Mesenteric fat pad (tissue), 1 donor: ENCODE measurements at places on chromosomes 2 and 18. TPM values are rescaled to one million over a fixed set of nuclear protein-coding genes. Genes with fewer than 3 reads are reported as not detected.

GRCh38 chr18:79664525-79665125 is 15.0 kb upstream of the CTDP1 start:
- DNase-seq, result no peak

DNA sequence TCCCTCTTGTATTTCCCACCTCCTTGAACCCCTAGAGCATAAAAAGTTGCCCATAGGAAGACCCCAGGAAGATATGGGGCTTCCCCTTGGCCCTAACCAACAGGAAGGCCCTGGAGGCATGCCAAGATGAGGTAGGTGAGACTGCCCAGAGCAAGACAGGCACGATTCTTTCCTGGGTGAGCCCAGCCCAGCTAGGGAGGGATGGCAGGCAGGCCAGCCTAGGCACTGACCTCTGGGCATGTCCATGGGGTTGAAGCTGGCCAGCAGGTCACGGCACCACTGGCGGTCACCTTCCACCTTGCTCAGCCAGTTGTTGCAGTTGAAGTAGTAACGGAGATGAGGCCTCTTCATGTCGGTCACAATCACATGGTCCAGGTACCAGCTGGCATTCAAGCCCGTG is 17.6 kb downstream of the LOXHD1 start:
- DNase-seq, result peak; percentile 69

DNA sequence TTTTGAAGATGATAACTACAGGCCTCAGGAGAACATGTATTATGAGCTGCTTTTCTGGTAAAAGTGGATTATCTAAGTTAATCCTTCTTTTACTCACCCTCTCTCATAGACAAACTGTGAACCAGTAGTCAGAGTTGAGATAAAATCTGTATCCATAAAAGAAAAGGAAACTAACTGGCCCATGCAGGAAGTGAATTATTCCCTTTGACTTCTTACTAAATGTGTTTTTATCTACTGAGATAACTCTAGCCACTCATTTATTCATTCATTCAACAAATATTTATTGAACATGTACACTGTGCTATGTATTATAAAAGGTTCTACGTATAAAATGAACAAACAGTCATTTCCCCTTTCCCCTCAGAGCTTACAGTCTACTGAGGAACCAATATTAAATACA is 10.0 kb downstream of the WDR35 start:
- DNase-seq, result no peak

DNA sequence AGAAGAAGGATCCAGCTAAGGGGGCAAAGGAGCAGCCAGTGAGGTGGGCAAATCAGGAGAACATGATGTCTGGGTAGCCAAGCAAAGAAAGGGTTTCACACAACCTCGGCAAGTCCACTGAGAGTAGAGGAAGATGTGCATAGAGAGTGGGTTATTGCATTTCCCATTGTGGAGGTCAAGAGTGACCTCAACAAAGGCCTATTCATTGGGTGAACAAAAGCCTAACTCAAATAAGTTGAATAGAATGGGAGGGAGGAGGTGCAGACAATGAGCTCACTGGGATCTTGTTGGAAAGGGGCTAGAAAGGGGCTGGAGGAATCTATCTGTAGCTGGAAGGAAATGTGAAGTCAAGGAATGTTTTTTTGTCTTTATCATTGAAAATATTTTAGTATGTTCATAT is 14.0 kb upstream of the PDCL3 start:
- DNase-seq, result no peak

GRCh38 chr2:10022041-10022421 is 21.3 kb upstream of the KLF11 start:
- DNase-seq, result no peak

DNA sequence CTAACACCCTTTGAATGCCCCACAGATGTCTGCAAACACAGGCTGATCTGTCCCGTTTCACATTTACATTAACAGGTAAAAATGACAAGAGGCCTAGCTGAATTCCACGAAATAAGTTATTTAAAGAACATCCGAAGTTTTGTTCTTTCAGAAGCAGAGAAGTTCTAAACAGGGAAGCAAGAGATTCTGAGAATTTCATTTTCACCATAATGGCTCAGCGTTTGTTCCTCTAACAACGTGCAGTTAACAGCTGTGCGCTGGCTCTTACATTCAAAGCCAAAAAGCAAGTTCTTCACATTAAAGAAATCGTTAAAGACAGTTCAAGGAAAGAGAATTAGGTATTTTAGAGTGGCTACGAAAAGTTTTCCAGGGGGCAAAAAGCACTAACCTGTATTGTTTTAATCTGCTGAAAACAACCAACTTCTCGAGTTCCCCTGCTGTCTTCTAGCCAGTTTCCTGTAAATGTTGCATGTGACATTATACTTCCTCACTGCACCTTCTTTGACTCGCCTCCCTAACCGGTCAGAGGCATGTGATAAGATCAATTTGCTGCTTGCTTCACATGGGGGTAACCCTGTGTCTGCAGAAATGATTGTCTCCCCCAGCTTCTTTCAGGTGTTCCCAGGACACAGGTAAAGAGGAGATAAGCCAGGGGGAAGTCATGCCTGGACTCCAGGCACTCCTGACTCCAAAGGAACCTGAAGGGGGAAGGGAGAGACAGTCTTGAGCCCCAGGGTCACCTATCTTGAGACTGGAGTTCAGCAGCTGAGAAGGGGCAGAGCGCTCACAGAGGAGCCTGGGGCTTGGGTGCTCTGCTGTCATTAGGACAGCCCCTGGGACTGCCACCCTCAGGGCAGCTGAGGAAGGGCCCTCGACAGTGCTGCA is 36.8 kb upstream of the WIPF1 start:
- DNase-seq, result no peak

DNA sequence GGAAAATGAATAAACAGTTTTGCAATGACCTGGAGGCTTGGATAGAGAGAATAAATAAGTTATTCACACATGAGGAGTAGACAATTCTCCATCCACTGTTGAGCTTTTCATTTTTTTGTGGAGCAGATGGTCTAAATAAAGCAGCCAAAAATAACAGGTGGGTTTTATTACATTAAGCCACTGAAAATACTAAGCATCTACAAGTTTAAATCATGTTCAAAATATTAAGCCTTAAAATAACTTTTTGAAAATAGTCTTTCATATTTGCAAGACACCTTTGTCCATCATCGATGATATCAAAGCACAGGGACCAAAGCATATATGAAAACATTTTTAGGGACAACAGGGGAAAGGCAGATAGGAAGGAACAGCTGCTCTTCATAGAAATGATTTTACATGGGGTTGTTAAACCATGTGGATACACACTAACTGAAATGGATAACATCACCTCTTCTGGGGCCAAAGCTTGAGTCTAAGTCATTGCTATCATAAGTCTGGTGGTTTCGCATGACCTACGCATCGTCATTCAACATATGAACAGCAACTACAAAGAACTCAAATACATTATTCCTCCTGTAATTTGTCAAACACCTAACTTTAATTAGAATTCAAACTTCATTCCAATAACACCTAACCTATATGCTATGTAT is 197.6 kb upstream of the CHST9 start:
- DNase-seq, result no peak

GRCh38 chr18:63552581-63552980 is 10.4 kb downstream of the SERPINB12 start:
- no peak for DNase-seq

DNA sequence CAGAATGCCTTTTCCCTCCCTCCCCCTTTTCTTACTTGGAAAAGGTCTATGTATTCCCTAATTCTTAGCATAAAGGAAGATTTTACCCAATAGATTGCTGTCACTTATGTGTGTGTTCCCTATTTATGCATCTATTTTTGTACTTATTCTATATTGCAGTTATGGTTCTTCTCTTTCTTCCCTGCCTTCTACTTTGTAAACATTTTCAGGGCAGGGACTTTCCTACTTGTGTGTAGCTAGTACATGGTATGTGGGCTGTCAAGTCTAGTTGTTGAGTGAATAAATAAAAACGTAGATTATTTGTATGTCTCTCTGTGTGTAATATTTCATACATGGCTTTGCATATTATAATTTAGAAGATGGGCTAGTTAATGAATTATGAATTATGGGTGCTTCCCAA is 45.3 kb downstream of the PSMD14 start:
- DNase-seq, result no peak

DNA sequence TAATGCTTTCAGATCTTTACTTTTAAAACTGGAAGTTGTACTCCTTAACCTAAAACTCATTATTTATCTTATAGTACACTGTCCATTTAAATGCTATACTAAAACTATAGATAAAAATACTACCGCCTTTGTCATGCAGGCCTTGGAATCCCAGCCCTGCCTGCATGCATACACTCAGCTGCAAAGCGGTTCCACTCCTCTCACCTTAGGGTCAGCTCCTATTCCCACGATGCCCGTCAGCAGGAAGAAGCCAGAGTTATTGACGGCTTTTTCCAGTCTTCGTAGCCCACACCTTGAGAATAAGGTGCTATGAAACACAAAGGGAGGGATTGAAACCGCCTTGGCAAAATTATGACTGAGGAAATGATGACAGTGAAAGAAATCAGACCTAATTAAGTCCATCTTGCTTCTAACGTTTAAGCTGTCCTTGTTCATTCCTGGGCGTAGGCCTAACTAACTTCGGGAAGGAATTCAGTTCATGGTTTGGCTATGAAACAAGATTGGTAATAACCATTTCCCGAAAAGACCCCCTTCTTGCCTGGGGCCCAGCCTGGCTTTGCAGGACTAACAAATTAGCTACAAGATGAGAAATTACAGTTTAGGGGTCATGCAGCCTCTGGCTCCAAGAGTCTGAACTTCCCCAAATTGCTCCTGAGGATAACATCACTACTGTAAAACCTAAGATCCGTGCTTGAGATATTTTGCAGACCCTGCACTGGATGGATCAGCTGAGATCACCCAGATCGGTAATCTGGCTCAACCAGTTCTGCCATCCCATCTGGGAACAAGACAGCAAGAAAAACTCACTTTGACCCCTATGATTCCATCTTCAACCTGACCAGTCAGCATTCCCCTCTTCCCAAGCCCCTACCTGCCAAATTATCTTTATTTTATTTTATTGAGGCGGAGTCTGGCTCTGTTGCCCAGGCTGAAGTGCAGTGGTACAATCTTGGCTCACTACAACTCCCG is 17.1 kb downstream of the EPB41L5 start:
- DNase-seq, result no peak

RIT2 gene
- total RNA-seq, result not detected

GRCh38 chr2:64220265-64220664 is 76.0 kb upstream of the PELI1 start:
- DNase-seq, result no peak

MTCL1 gene
- 2.3 TPM for total RNA-seq

DNA sequence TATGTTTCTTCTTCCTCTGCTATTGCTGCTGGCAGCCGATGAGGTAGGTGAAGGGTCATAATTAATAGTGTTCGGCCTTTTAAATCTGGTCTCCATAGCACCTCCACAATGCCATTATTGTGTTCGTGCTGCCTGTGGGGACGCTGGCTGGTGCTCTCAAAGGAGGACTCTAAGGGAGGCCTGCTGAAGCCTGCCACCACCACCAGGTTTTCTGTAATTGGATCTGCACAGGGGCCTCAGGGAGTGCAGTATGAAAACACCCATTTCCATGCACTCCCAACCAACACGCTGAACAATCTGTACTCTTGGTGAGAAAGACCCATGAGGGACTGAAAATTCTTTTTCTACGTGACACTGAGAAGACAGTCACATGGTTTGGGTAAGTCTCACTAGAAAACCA is 17.6 kb upstream of the CLIP4 start:
- DNase-seq, result no peak

- DNase-seq, result no peak
These were observed 106.2 kb downstream of the CPS1 start for GRCh38 chr2:210662560-210662959.

DNA sequence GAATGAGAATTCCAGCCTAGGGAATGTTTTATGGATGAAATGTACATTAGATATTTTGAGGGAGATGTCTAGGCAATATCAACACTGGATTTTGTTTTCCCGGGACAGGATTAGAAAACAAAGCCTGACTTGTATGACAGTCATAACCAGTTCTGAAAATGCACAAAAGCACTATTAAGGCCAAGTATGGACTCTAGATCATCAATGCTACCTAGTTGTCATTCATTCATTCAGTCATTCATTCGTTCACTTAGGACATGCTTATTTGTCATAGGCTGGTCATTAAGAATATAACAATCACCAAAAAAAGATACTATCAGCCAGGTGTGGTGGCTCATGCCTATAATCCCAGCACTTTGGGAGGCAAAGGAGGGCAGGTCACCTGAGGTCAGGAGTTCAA is 511.2 kb downstream of the CMPK2 start:
- no peak for DNase-seq

DNA sequence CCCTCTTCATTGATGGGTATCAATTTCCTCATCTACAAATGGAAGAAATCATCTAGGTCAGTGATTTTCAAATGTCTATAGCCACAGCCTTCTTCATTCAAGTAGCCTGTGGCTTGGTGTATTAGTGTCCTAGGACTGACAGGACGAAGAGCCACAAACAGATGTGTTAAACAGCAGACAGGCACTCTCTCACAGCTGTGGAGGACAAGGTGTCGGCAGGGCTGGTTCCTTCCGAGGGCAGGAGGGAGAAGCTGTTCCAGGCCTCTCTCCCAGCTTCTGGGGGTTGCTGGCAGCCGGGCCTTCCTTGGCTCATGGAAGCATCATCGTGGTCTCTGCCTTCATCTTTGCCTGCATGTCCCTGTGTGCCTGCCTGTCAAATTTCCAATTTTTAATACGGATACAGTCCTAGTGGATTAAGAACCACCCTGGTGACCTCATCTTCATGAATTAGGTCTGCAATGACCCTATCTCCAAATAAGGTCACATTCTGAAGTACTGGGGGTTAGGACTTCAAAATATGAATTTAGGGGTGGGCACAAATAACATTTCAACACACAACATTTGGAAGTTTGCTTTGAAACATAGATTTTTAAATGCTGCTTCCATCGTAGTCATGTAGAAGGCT is 86.5 kb downstream of the PTGR3 start:
- DNase-seq, result peak; percentile 59

- DNase-seq, result no peak
These were observed 108.8 kb downstream of the FMNL2 start for GRCh38 chr2:152443771-152444170.

- peak; percentile 37 for DNase-seq
These were observed 274.6 kb downstream of the EIPR1 start for GRCh38 chr2:3102922-3103569.

DNA sequence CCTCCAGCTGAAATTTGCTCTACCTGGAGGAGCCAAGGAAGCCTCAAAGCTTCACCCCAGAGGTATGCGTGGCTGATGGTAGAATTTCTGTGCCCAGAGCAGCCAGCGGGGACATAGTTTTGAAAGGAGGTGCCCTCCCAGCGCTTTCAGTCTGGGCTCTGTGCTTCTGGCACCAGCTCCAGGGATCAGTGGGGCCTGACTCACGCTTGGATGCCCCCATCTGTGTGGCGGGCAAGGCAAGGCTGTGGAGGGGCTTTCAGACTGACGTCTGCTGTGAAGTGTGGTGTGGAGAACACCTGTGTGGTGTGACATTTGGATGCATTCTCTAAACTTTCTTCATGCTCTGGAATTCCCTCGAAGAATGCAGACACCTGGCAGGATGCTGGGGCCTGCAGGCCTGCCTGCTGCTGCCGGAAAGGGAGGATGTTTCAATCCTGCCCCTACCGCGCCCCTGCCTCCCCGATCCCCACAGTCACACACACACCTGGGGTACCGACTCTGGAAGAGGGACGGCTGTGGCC is 84.1 kb downstream of the CTIF start:
- no peak for DNase-seq

SPDYA gene
- total RNA-seq, result 2.0 TPM

IL1RL1 gene
- 32.4 TPM for total RNA-seq

TTN gene
- 12.0 TPM for total RNA-seq
